ENCODE measurements at places on chromosomes 13 and 19. TPM values are rescaled to one million over a fixed set of nuclear protein-coding genes. Genes with fewer than 3 reads are reported as not detected.

Gene VSTM1
- 1.5 TPM for total RNA-seq

Gene C19orf47
- 29.0 TPM for total RNA-seq

Gene PIBF1
- 11.7 TPM for total RNA-seq

DNA sequence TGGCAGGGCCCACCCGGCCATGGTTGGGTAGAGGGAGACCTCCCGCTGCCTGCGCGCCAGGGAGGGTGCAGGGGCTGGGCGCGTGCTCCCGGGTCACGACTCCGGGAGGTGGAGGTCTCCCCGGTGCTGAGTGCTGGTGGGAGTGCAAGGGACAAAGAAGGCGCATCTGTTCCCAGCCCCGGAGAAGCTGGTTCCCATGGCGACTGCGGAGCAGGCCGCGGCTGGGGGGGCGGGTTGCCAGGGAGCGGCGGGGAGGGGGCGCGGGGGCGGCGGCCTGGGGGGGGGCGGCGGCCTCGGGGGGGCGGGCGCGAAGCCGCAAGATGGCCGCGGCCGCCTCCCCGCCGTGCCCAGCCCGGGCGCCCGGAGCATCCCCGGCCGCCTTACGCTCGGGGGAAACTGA, 1.2 kb downstream of the CBARP start:
- DNase-seq = no peak

GRCh38 chr13:82713687-82714405, 1168.4 kb downstream of the SLITRK1 start:
- DNase-seq = no peak

DNA sequence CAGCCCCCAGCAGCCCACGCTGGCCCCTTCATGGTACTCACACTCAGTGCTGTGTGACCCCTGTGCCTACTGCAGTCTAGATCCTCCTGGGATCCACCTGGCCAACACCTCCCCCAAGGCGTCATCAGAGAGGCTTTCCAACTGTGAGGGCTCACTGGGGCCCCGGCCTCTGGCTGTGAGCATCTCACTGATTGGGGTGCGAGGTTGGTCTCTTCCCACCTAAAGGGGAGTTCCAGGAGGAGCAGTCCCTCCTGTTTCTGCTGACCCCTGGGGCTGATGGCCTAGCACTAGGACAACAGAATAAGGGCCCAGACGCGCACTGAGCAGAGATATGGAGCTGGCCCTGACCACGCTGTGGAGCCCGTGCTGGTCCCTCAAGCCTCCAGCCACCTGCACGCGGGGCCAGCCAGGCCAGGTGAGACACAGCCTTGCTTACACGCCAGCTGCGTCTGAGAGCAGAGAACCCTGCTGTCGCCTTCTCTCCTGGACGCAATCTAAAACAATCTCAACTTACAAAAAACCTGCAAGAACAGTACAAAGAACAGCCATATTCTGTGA, 32.2 kb downstream of the ELL start:
- no peak for DNase-seq
